ENCODE measurements at places on chromosomes 4 and X.
A peak's percentile ranks its signal among the peaks of the same experiment; 100 is the strongest.

DNA sequence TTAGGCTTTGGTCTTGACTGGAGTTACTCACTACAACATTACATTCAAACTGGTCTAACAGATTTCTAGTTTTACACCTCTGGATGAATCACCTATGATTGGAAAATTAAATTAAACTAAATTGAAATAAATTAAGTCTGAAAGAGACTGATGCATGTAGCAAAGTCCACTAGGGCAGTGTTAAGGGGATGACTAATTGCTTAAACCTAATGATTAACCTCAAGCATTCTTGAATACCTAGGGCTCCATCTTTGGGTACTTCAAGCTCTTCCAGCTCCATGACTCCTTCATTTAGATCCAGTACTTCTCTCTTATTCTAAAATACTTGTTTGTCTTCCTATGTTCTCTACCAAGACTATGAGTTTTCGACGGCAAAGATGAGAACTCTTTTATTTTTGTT, 86.8 kb downstream of the SH2D1A start:
- DNase-seq: no peak

DNA sequence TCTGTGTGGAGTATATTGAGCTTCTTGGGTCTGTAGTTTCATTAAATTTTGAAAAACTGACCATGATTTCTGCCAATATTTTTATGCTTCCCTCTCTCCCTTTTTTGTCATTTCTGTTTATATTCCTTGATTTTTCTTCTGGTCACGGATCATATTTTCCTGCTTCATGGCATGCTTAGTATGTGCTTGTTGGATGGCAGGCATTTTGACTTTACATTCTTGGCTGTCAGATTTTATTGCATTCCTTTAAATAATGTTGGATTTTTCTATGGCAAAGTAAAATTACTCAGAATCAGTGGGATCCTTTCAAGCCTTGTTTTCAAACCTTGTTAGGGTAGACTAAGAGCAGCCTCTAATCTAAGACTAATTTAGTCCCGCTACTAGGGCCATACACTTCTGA, 531.8 kb downstream of the IL15 start:
- no peak for DNase-seq

DNA sequence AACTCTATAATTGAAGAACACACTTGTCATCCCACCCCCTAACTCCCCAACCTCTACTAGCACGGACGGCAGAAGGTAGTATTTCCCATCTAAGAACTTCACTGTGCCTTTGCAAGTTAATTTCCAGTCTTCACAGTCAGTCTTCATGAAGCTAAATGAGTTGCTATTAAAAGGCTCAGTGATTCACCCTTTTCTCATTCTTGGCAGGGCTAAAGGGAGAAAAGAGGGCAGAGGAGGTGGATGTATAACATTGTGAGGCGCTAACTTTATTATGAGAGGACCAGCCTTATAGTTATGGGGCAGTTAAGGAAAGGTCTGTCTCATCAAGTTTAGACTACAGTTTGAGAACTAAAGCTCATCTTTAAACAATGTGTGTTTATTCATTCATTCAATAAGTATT, 161.0 kb upstream of the S100G start:
- DNase-seq: no peak

DNA sequence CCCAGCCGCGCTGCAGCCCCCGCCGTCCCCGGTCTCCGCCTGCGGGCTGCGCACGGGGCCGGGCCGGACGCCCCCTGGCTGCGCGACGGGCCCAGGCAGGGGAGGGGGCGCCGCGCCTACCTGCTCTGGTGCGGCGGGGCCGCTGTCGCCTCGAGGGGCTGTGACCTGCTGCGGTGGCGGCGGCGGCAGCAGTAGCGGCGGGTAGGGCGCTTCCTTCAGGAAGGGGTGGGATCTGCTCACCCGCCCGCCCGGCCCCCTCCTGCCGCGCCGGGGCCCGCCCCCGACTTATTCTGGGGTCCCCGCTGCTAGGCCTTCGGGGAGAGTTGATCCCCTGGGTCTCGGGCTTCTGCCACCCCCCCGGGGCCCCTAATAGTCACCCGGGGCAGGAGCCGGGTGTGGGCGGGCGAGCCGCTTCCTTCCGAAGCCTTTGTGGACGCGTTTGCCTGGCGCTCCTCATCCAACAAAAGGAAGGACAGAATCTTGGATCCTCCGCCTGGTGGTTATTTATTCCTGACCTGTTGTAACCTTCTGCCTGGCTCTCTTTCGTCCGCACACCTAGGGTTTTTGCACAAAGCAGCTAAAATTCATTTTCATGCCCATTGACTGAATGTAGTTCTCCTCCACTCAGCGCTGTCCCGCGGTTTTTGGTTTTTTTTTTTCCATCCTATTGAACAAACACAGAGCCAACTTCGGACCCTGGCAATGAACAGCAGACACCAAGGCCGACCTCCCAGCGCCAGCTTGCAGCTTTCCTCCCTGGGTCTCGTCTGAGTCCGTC, at the start of gene TMEM150C:
Gene TMEM150C, minus strand, starts transcription at position 203 of the 778 bp plus-strand sequence. CDS start 57,331 bp downstream, outside the sequence.
- peak; percentile 59 for DNase-seq

DNA sequence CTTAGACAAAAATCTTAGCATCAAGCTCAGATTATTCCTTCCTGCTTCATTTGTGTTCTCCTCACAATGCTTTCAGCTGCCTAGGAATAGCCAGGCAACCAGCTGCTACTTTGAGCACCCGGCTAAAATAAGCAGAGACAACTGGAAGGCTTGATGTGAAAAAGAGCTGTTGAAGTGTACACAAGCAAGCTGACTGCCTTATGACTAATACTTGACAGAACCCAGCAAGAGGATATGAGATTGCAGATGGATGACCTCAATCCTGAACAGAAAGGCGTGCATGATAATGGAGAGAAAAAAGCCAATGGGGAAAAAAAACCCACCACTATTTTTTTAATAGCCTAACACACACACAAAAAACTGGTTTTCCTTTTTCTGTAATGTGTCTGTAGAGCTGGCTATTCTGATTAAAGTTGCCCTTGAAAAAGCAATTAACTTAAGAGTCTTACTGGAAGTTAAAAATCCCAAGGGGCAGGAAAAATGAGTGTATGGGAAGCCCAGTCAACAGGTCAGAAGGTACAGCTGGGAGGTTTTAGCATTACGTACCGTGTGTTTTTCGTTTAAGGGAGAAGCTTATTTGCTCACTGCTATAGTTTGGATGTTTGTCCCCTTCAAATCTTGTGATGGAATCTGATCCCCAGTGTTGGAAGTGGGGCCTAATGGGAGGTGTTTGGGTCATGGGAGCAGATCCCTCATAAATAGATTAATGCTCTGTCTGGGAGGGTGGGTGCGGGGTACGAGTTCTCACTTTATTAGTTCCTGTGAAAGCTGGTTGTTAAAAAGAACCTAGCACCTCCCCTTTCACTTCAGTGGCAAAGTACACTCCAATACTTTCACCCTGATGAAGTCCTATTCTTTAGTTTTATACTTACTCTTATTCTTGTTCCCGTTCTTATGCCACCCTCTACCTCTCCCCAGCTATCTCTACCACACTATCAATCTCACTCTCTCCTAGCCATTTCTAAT, 37.1 kb upstream of the HERC6 start:
- no peak for DNase-seq

- DNase-seq: no peak
Observed at GRCh38 chrX:144616317-144616716, 631.0 kb upstream of the SPANXN1 start.

All from suprapubic skin (tissue), 4 donors.